ENCODE measurements at places on chromosomes 2 and 18.

- no peak for DNase-seq
Observed at GRCh38 chr18:62387257-62387656, 62.1 kb downstream of the TNFRSF11A start.

- no peak for DNase-seq
Observed at GRCh38 chr2:175449616-175450015, 268.1 kb upstream of the ATP5MC3 start.

DNA sequence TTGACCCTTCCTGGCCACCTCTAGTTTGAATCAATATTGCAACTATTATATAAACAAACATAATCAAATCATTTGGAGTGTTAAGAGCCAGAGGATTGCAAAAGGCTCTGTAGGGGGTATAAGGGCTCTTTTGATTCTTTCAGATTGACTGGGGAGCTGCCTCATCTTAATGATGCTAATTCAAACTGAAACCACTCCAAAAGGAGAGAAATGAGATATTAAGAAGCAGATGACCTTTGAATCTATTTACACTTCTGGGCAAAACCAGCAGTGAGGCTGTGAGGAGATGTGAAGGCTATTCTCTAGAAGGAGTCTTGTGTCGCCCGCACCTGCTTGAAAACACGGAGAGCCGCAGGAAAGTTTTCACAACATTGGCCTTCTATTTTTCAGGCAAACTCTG lies 311.2 kb upstream of the CRIM1 start:
- no peak for DNase-seq

DNA sequence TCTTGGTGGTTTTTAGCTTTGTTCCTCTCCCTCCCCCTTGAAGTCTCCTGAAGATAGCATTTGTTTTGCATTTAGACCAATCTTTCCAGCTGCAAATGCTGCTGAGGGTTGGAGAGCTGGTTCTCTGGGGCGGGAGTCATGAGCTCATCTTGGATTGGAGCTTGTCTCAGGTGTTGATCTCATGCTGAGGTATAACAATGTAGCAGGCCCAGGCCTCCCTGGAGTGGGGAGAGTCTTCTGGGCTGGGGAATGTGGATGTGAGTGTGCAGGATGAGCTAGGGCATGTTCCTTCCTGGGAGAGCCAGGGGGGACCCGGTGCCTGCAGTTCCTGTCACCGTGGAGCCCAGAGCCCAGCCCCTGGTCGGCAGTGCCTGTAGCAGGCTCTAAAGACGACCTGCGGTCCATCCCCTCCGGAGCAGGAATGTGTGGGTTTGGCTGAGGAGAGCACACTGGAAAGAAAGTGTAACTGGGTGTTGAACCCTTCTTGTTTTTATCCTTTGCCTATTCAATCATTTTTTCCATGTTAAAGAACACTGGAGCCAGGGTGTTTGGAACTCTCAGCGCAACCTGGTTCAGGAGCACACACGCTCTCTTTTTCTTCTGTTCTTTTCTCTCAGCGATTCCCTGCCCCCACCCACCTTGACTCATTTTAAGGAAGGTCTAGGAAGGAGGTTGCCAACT lies 2.7 kb downstream of the ZNF532 start:
- DNase-seq, result no peak

DNA sequence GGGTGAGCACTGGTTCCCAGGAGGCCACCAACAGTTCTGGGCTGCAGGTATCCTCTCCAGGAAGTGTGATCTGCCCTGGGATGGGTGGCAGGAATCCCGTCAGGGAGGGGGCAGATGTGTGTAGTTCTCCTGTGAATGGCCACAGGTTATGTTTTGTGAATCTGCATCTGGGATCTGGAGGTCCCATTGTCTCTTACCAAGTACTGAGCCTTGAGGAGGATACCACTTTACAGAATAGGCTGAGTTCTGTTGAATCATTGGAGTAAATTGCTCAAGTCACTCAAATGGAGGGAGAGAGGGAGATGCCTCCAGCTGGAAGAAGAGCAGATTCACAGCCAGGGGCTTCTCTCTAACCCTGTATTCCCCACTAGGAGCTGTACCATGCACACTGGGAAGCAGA lies 168.2 kb downstream of the ANKRD30B start:
- no peak for DNase-seq

- DNase-seq, result no peak
Observed at GRCh38 chr2:113192459-113193100, 18.8 kb downstream of the PSD4 start.

DNA sequence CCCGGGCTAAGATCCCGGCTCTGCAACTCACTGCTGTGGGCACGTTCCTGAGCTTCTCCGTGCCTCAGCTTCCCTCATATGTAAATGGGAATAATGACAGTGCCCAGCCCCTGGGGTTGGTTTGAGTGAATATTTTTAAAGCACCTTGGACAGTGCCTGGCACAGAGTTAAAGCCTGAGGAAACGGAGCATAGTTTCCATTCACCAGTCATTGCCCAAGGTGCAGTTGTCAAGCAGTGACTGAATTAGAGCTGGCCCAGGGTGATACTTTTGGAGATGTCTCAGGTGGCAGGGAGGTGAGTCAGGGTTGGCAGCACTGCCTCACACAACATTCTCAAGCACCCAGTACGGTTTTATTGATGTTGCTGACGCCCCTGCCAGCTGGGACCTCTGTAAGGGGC lies 12.2 kb downstream of the TMEM177 start:
- DNase-seq, result no peak
